ENCODE measurements at places on chromosomes 2 and 18. TPM values are rescaled to one million over a fixed set of nuclear protein-coding genes. Genes with fewer than 3 reads are reported as not detected.

Gene LYPD6B
- total RNA-seq, result 4.6 TPM

Gene EPB41L3
- total RNA-seq, result 0.43 TPM

Gene LGALSL
- total RNA-seq, result 14.0 TPM

Gene CAMKMT
- 4.9 TPM for total RNA-seq

Gene UGT1A4
- 1.3 TPM for total RNA-seq

Gene ING5
- total RNA-seq, result 16.4 TPM

Gene DYNAP
- total RNA-seq, result not detected

Gene HRH4
- total RNA-seq, result 0.64 TPM

Gene IL36A
- total RNA-seq, result 3.0 TPM

Gene SGPP2
- 31.6 TPM for total RNA-seq

Gene MBD2
- total RNA-seq, result 31.3 TPM

Gene DSG3
- 215 TPM for total RNA-seq

Gene MEP1B
- not detected for total RNA-seq

Gene MRPS9
- 18.5 TPM for total RNA-seq

Gene PAX8
- 24.3 TPM for total RNA-seq

Gene MSTN
- total RNA-seq, result not detected

Gene PARD6G
- total RNA-seq, result 20.2 TPM

Gene SERPINB2
- total RNA-seq, result 219 TPM

Gene PAIP2B
- 2.2 TPM for total RNA-seq

Gene IL36G
- total RNA-seq, result 41.4 TPM

Gene SRD5A2
- total RNA-seq, result not detected

Gene NRBP1
- 95.7 TPM for total RNA-seq

Gene DLX2
- total RNA-seq, result under 0.01 TPM

Gene CHRND
- not detected for total RNA-seq

Gene UGT1A10
- not detected for total RNA-seq

Gene NAT8
- total RNA-seq, result not detected

Gene HOXD8
- 1.7 TPM for total RNA-seq

Gene HAAO
- total RNA-seq, result not detected

Gene ST8SIA3
- total RNA-seq, result not detected

Gene RIF1
- total RNA-seq, result 37.6 TPM

Gene RAX
- not detected for total RNA-seq

Gene AP1S3
- total RNA-seq, result 51.8 TPM

Gene AQP12B
- total RNA-seq, result not detected

Gene HOXD13
- not detected for total RNA-seq

Gene TUBA3E
- total RNA-seq, result not detected

Gene VWC2L
- total RNA-seq, result not detected

Gene POTEJ
- total RNA-seq, result not detected

Gene DSEL
- total RNA-seq, result 1.3 TPM

Gene SNTG2
- total RNA-seq, result not detected

Gene CFAP53
- total RNA-seq, result under 0.01 TPM

Gene UGP2
- total RNA-seq, result 165 TPM

Gene CFAP65
- under 0.01 TPM for total RNA-seq

Gene MC2R
- total RNA-seq, result not detected

Gene DLGAP1
- total RNA-seq, result 0.72 TPM

Gene INHBB
- 0.21 TPM for total RNA-seq

Gene KLF7
- total RNA-seq, result 28.4 TPM

Gene ASXL2
- 8.5 TPM for total RNA-seq

Gene RNU2-63P
- total RNA-seq, result not detected

Measured in tracheal epithelial cell (primary cell).